IMR-90 (cell line): ENCODE measurements at places on chromosomes 11 and 22. TPM values are rescaled to one million over a fixed set of nuclear protein-coding genes. Genes with fewer than 3 reads are reported as not detected.

DNA sequence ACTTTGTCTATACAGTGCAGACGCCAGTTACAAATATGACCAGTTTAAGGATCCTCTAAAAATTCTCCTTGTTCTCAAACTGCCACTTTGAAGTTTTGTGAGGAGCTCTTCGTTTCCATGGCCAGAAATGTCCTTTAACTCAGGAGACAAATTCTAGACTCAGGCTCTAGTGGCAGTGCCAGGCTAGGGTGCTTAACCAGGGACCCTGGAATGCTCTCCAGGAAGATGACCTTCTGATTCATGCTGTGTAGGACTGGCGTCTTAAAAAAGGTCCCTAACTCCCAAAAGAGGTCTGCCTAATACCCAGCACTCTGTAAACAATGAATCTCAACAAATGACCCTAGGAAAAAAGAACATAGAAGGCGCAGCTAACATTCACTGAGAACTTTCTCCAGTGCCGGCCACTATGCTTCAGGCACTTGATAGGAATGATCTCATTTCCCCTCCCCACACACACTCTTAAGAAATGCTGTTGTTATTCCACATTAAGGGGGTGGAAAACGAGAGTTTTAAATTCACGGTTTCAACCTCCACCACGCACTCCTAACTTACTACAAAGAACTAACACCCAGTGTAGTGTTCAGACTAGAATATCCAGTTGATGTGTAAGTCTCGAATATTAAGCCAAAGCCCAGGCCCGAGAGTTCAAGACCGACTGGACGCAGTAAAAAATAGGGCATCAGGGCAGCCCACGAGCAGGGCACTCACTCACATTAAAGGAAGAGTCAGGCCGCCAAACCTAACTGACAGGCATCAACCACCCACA, 747 bp downstream of the NXF1 start:
- peaks cover 36% of the 10 kb centered on the region for H3K36me3 ChIP-seq
- no peaks in the 10 kb centered on the region for H3K27me3 ChIP-seq
- H3K4me3 ChIP-seq, result peak overlapping the region; percentile 82
- DNase-seq, result peak; percentile 55

DNA sequence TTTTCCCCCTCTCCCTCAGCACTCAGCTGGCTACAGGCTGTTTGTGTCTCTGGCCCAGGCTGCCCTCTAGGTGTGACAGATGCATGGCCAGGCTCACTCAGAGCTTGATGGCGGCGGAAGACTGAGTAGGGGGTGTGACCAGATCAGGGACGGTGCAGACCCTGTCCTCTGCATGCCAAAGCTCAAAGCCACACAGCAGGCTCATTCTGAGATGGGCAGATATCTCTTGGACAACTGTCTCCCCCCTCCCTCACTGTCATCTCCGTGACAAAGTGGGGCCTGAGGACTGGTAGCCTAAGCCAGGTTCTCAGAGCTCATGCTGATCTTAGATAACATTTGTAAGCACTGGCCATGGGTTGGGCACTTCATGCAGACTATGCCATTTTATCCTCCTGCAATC, 231.3 kb downstream of the DSCAML1 start:
- H3K4me3 ChIP-seq, result no peak overlapping the region
- H3K4me1 ChIP-seq, result no peaks in the 10 kb centered on the region
- H3K36me3 ChIP-seq, result no peaks in the 10 kb centered on the region

DNA sequence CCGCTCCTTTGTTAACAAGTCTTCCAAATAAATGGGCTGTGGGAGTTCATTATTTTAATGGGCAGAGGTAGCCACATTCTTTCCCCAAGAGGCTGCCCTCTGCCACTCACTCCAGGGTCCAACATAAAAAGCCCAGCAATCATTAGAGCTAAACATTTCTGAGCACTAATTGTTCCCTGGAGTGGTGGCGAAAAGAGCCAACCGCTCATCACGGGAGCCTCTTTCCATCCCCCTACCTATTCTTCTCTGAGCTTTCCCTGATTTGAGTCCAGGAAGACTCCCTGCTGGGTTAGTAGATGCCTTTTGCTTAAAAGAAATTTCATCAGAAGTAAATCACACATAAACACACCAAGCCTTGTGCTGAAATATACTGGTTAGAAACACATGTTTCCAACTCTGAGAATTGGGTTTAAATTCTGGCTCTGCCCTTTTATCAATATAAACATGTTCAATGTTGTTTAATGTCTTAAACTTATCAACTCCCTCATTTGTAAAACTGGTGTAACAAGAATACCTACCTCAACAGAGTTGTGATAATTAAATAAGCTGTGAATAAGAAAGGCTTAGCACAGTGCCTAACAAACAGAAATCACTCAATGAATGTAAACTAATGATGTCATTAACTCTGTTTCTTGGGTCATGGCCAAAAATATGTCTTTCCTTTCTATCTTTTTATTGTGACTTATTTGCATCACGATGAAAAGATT, at the start of gene OR5A2:
Gene OR5A2 (minus strand): TSS at position 53 of the 707 bp plus-strand sequence. CDS start 3,460 bp downstream, outside the sequence.
- H3K4me1 ChIP-seq, result no peaks in the 10 kb centered on the region
- H3K27ac ChIP-seq, result no peak within 1 kb of the TSS
- no peak for DNase-seq
- H3K4me3 ChIP-seq, result no peak within 1 kb of the TSS

DNA sequence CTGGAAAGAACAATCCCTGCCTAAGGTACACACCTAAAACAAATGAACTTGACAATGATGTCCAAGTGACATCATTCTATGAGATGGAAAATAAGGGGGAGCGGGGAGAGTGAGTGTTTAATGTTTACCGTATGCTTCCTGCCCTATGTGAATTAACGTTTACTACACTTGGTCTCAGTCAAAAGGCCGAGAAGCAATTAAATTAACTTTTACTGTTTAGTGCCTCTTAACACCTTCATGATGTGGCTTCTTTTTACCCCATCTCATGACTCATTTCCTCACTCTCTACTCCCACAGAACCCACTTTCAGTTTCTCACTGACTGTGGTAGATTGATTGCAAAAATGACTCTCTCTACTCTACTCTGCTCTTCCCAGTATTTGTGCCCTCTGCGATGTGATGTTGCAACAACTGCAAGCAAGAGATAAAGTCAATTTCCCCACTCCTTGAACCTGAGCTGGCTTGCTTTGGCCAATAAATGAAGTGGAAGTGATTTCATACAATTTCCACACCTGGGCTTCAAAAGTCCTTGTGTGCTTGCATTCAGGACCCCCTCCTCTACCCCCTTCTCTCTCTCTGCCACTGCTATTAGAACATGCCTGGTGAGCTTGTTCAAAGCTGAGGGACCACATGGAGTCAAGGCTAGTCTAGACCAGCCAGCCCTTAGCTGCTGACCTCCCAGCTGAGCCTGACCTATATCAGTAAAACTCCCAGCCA, 11.6 kb upstream of the ALKBH3 start:
- H3K27me3 ChIP-seq, result peaks cover 14% of the 10 kb centered on the region
- H3K36me3 ChIP-seq, result no peaks in the 10 kb centered on the region
- no peak overlapping the region for H3K27ac ChIP-seq
- H3K4me3 ChIP-seq, result no peak overlapping the region

- H3K36me3 ChIP-seq, result peaks cover 22% of the 10 kb centered on the region
- H3K27ac ChIP-seq, result peak overlapping the region; percentile 80; the same call in 1 of the 2 replicates
- peak; percentile 90 for DNase-seq
Measured at GRCh38 chr11:74269161-74269811, 42.2 kb downstream of the P4HA3 start.

- H3K36me3 ChIP-seq, result peaks cover 12% of the 10 kb centered on the region; the same call in 1 of the 2 replicates
- H3K4me1 ChIP-seq, result peaks cover 2% of the 10 kb centered on the region; the same call in 1 of the 2 replicates
- H3K27me3 ChIP-seq, result no peaks in the 10 kb centered on the region
Measured at GRCh38 chr22:31728857-31729256, 21.1 kb downstream of the PRR14L start.

SMIM35 gene
- not detected in 2 replicates for total RNA-seq

LDHAL6A gene
- not detected in 2 replicates for total RNA-seq

MMP3 gene
- total RNA-seq, result under 0.01 and 0.28 TPM in 2 replicates

RAPSN gene
- total RNA-seq, result not detected in 2 replicates

BAIAP2L2 gene
- 0.18 and 0.28 TPM in 2 replicates for total RNA-seq

NRXN2 gene
- total RNA-seq, result 0.18 and 0.28 TPM in 2 replicates
